Activated effector memory CD4-positive, alpha-beta T cell treated with Interleukin-2 at 50 U/mL for 16 hours (primary cell): ENCODE measurements at places on chromosomes 12 and 14.

GRCh38 chr14:24465805-24466204 is 23.2 kb upstream of the SDR39U1 start:
- DNase-seq, result no peak

DNA sequence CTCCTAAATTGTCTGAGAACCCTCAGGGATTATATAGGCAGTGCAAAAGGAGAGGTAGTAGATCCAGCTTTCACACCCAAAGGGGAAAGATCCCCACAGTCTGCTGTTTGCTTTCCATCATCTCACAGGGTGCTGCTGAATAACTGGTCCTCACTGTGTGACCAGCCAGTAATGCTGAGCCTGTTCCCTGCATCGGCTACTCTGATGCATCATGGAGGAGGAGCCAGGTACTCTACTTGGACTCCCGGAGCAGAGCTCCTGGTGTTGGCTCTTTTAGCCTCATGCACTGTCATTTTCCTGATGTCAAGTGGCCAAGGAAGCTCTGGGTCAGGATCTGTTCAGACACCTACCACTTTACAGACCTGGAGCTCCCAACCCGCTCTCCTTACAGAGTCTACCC is 127.4 kb upstream of the ATF1 start:
- DNase-seq, result no peak

DNA sequence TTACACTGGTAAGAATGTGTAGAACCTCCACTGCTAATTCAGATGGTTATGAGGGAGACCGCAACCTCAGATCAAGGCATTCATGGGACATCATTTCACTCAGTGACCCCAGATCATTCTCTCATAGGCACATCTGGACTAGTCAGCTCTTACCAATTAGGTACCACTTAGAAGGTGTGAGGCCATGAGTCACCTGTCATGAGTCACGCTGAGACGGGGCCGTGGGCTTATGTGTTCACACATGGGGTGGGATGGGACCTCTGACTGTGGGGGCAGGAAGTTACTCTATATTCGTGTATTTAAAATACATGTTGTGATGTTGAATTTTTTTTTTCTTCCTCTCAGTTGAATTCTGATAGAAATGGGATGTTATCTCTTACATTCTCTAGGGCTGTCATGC is 55.9 kb downstream of the CCDC92 start:
- no peak for DNase-seq

DNA sequence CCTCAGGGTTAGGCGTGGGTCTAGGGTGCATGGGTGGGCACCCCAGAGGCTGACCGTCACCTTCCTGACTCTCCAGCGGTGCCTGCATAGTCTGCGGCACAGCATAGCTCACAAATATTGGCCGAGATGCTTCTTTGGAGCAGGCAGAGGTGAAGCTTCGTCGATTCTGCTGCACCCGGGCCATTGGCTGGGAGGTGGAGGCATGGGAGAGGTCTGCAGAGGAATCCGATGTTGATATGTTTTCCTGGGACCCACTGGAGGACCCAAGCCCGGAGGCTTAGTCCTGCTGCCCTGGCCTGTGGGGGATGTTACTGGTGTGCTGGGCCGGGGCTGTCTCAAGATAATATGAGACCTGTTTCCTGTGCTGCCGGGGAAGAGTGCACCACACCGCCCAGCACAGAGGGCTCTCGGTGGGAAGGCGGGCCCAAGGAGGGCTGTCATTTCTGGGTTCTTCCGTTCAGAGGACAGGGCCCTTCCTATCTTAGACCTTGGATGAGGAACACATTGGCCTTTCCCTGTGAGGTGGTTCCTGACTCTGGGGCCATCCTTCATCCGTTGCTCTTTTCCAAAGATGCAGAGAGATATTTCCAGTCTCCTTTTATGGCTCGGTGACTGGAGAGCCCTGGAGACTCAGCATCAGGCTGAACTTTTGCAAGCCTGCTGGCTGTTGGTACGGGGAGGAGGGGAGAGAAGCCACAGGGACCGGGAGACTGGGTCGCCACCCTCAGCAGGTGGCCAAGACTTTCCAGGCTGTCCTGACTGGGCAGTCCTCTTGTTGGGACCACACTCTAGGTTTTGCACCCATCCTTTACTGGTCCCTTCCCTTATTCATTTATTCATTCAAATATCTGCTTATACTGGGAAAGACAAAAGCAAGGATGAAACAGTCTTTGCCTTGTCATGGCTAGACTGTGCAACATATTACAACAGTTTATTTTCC is 143.5 kb downstream of the TSPAN9 start:
- no peak for DNase-seq

DNA sequence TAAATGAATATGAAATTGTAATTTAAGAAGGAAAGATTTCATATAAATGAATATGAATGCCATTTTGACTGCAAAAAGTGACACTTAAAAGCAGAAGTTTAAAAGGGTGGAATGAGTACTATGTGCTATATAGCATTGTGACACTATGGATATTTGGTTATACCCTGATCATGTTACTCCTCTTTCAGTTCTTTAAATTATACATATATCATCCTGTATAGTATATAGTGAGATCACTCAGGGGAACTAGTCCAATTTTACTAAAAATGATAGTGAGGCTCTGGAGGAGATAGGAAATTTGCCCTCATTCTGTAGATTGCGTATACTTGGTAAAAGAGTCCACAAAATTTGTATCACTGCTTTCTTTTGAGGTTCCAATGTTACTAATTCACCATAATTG is 155.7 kb upstream of the BTG1 start:
- DNase-seq, result no peak

- no peak for DNase-seq
These were observed 1256.8 kb upstream of the FLRT2 start for GRCh38 chr14:84273181-84273580.

DNA sequence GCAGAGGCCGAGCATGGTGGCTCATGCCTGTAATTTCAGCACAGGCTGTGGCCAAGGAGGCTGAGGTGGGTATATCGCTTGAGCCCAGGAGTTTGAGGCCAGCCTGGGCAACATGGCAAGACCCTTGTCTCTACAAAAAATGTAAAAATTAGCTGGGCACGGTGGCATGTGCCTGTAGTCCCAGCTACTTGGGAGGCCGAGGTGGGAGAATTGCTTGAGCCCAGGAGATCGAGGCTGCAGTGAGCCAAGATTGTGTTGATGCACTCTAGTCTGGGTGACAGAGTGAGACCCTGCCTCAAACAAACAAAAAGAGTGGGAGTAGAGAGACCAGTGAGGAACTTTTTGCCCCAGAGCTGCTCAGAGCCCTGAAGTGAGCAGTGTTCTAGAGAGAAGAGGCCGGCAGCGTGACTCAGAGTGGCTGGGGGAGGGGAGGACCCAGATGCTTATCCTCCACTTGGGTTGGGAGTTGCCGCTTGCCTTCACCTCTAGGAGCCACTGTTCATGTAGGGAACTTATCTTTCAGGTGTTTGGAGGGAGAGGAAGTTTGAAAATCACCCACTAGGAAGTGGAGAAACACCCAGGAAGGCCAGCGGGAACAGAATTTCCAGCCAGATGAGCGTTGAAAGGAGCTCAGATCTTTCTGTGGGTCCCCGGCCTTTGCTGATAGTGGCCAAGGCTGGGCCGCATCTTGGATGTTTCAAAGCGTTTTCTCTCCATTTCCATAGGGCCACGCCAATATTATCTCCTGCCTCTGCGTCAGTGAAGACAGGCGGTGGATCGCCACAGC is 15.3 kb downstream of the CFAP251 start:
- no peak for DNase-seq

DNA sequence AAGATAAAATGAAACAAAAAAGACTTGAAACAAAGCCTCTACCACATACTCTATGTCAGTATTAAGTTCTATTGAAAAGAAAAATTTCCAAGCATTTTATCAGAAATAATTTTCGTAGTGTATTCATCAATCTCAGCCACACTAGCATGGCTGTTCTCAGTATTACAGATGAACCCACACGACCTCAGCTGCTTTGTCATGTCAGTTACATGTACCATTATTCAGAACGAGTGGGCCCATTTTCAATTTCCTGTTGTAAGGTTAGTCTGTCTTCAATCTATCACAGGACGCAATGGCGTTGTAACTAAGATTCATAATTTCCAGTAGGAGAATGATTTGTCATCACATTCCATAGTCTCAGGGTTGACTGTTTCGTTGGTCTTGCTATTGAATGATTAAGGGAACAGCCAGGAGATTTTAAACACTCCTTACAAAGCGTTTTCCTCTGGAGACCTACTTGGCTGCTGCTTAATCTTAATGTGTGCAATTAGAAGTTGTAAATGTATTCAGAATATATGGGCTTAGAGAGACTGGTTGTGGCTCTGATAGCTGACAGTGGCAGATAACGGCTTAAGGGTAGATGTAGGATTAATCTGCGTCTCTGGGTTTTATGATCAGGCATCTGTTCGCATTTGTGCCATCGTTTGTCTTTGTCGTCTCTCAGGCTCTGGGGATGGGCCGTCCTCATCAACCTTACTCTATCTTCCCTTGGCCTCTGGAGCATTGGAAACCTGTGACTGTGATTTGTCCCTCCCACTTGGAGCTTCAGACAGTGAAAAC is 65.4 kb downstream of the GLT1D1 start:
- no peak for DNase-seq

DNA sequence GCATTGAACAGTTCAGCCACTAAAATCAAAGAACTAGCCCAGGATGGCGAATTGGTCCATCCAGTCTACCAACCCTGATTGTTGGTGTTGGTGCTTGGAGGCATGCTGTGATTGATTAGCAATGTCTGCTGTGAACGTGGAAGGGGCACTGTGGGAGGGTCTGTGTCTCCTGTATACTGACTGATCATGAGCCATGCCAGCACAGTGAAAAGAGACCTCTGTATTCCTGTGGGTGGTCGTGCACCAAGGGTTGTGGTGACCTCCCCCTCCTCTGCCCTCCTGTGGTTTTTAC is 63.0 kb upstream of the DLK1 start:
- no peak for DNase-seq

GRCh38 chr12:14771651-14772137 is 31.6 kb downstream of the WBP11 start:
- peak; percentile 27 for DNase-seq

GRCh38 chr14:42504433-42504832 is 897.8 kb downstream of the LRFN5 start:
- DNase-seq, result no peak

DNA sequence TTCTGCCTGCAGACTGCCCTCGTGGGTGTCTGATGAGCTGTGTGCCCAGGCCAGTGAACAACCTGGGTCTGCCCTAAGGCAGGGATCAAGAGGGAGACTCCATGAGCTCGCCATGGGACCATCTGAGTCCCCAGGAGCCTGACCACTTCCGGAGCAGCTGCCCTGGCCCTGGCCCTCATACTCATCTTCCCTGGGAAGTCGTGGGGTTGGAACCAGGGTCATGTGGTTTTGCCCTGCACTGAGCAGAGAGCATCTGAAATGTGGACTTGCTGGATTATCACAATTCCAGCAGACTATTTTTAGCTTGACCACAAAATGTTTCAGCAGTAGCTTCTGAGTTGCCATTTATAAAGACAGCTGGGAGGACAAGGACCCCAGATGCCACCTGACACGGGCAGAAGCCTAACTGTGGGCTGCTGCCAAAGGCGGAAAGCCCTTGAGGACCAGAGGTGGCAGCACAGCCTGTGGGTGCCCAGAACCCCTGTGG is 6.7 kb downstream of the BTBD6 start:
- no peak for DNase-seq

- no peak for DNase-seq
These were observed 48.8 kb downstream of the DDX11 start for GRCh38 chr12:31122481-31122880.

DNA sequence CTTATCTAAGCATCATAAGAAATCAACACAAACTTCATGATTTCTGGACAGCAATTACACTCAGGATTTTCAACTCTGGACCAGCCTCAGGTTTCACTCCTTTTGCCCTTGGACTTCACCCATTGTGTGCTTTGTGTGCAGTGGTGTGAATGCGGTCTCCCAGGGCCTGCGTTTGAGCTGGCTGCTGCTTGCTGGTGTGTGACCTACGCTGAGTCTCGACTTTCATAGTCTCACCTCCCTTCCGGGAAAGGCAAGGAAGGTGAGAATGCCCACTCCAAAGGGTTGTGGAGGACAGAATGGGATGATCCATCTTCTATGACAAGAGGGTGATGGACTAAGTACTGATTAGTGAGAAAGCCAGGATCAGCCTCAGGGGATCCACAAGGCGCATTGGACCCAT is 228.8 kb downstream of the C12orf75 start:
- no peak for DNase-seq

DNA sequence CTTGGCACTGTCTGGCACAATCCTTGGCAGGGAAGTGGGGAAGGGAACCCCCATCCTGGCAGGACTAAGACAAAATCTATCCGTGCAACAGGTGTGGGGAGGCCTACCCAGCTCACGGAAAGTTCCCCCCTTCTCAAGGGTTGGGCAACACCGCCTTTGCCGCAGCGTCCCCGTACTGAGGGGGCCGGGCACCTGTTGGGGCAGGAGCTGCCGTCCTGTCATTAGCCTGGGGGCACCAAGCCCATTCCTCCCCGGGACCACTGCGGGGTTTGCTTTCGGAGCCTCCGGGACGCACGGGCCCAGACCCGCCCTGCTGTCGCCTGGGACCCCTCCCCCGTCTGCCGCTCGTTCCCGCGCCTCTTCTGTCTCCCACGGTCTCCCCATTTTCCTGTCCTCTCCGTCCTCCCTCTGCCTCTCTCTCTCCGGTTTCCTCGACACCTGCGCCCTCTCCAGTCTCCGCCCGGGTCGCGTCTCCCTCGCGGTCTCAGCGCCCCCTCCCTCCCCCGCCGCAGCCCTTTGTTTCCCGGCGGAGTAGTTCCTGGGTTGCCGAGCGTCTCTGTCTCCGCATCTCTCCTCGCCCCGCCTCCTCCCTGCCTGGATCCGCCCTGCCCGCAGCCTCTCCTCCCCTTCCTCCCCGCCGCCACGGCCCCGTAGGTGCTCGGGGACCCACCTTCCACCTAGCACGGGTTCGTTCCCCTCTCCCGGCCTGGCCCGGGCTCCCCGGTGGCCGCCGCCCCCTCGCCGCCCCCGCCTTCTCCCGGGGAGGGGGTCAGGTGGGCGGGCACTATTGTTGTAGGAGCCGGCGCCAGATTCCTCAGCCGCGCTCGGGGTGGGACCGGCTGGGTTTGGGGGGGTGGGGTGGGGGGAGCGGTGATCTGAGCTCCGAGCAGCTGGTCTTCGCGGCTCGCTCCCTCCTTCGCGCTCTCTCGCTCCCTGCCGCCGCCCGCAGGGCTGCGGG is at the start of gene CACNB3:
TSS of gene CACNB3 (plus strand) at position 624 of the 958 bp plus-strand sequence. CDS start 434 bp downstream, outside the sequence.
- peak; percentile 73 for DNase-seq

DNA sequence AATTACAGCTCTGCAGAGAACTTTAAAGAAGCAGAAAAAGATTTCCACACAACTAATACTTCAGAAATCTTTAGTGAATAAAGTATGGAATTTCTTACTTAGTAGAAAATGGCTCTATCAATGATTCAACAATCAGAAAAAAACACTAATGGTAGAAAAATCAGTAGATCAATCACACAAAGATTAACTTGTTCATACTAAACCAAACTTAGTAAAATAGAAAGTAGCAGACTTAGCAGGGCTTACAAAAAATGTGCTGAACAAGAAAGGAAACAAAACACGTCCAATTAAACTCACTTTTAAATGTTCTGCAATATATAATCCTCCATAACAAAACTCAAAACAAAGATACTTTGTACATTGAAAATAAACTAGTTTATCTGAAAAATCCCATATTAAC is 38.9 kb downstream of the CEP128 start:
- no peak for DNase-seq

- no peak for DNase-seq
These were observed 31.5 kb downstream of the E2F7 start for GRCh38 chr12:77033658-77034536.
